HuH-7.5 (cell line): ENCODE measurements at places on chromosomes 2 and 18.
A peak's percentile ranks its signal among the peaks of the same experiment; 100 is the strongest.

DNA sequence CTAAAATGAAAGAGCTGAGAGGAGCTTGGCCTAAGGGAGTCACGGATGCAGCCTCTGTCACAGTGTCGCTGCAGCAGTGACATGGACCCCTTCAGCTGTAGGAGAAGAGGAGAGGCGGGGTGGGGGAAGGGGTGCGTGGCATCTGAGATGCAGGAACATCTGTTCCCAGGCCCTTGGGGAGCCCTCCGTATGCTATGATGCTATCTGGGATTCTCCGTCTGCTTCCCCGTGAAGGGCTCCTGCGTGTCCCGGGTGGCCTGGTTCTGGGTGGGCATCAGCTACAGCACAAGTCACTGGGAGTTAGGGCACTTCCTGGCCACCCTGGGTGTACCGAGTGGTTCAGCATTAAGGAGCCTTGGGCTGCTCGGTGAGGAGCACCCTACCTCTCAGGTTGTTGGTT lies 35.6 kb upstream of the B3GNT7 start:
- DNase-seq: no peak

GRCh38 chr18:70653671-70654070 lies 364.8 kb downstream of the SOCS6 start:
- no peak for DNase-seq

DNA sequence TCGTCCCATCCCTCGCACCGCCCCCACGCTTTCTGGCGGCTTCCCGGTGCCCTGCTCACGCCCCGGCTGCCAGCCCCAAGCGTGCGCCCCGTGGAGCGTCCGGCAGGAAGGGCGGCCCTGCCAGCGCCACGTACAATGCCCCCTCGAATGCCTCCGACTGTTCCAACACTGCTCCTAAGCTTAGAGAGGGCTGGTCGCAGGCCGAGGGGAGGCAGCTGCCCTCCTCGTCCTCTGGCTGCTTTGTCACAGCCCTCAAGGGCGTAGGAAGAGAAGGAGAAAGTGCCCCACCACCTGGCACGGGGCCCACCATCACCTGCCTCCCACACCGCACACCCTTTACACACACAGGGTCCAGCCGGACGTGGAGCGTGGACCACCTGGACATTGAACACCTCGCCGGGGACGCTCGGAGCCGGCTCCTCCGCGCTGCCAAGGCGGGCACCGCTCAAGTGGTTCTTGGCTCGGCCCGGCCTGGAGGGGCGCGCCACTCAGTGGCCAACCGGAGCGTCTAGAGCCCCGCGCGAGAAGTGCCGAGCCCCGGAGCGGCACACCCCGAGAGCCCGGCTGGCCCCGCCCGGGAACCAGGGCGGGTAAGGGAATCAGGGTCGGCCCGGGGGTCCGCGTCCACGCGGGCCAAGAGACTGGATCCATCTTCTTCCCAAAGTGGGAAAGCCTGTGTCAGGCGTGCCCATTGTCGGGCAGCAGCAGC lies 830 bp downstream of the DNER start:
- no peak for DNase-seq

DNA sequence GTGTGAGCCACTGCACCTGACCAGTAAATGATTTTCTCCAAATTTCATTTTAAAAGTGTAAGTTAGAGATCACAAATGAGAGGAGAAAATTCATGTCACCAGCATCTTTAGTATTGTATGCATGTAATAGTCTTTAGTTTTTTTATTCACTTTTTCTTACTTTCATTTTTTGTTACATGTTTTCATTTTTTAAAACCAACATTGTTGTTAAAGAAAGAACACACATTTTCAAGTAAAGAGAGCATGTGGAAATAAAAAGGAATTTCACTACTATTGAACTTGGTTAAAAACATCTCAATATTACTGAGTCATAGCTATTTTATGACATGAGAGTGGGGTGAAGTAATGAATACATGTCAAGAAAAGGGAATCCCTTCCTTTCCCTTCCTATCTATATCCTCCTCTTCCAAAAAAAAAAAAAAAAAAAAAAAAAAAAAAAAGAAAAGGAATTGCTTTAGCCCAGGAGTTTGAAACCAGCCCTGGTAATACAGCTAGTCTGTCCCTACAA lies 29.1 kb upstream of the PMAIP1 start:
- DNase-seq: no peak

DNA sequence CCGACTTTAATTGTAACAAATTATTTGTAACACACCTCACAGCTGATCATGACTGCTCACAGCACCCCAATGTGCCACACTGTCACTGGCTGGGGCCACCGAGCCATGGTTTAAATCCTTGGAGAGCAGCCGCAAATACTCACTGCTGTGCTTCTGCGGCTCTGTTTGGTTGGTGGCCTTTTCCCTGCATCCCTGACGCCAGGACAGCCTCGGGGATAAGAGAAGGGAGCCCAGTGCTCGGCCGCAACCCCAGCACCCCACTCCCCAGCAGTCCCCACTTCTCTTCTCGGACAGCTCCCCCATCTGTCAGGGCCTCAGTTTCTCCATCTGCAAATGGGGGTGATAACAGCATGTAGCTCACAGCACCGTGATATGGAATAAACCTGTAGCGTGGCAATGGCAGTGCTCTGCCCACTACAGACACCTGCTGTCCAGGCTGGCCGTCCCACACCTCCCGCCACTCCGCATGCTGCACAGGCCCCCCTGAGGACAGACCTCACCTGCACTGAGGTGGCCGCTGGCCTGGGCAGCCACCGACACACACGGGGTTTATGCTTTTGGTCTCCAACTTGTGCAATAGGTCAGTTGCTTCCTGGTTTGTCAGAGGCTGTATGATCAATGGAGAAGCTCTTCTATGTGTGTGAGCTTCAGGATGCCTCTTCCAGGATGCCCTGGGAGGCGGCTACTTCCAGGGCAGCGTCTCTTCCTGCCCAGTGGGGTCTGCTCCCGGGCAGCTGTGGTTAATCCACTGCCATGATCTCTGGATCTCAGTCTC lies 87.1 kb downstream of the NDUFA10 start:
- DNase-seq: no peak

GRCh38 chr18:39172695-39173421 lies 1607.3 kb upstream of the CELF4 start:
- no peak for DNase-seq

DNA sequence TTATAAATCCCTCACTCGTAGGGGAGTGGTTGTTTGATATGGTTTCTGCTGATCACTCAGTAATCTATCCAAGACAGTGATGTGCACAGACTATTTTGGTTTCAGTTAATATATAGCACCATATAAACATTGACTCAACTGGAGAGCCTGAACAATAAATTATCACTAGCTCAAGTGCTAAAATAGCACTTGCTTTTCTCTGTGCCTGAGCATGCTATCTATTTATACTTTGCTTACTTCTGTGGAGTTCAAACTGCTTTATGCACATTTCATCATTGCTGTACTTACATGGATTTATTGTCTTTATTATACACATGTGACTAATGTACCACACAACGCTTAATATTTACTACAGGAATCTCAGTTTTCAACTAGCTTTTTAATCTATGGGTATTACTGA lies 133.6 kb downstream of the BCL2 start:
- no peak for DNase-seq

DNA sequence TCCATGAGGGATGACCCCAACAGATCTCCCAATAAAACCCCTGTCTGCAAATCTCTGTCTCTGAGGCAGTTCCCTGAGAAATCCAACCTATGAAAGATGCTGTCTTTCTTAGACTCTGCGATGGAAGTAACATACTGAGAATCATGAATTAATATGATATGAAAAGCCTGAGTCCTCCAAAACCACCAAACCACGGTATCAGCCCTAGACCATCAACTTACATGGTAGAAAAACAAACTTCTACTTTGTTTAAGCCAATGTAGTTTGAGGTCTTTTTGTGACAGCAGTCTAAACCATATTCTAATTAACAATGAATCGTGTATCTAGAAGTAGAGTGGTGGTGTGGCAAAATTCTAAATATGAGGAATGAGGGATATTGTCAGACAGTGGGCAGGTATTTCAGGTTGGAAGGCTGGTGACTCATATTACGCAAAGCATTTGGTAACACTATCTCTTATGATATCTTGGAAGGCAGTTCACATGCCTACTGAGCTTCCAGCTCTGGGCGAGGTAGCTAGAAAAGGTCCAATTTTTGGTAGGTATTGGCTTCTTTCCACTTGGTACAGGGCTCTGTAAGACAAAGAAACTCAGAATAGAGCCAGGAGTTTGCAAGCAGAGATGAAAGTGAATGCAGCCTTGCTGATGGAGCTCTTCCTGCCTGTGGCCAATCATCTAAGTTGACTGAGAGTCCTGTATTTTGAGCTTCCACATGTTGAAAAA lies 215.8 kb downstream of the ZFP36L2 start:
- no peak for DNase-seq

DNA sequence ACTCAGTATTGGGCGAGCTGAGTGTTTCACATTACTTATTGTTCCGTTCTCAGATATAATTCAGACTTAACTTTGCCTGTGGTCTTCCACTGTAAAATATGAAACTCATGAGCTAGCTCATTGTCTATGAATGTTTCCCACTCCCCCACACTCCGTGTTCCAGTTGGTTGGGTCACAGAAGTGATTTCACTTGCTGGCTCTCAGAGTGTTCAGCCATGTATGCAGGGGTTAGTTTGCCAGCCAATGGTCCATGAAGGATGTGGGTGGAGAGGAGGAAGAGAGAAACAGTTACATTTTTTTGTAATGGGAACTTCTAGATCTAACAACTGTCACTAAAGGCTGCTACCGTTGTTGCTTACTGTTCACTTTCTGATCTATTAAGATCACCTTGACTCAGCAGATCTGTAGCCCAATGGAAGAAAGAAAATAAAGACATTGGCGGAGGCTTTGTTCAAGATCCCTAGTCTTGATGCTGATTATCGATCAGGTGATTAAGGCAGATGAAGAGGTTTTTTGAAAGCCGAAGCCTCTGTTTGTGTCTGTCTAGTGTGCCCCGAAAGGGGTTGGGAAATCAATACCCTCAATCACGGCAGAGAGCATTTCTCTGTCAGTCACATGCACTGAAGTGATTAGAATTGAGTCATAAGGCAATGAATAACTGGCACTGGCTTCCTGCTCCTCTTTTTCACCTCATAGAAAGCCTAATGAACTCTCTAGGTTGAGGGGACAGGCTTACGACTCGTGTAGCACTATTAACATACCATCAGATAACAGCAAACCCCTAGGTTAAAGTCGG lies 279.7 kb upstream of the FIGN start:
- DNase-seq: no peak

GRCh38 chr18:13067124-13067523 lies 76.0 kb downstream of the CEP192 start:
- no peak for DNase-seq

DNA sequence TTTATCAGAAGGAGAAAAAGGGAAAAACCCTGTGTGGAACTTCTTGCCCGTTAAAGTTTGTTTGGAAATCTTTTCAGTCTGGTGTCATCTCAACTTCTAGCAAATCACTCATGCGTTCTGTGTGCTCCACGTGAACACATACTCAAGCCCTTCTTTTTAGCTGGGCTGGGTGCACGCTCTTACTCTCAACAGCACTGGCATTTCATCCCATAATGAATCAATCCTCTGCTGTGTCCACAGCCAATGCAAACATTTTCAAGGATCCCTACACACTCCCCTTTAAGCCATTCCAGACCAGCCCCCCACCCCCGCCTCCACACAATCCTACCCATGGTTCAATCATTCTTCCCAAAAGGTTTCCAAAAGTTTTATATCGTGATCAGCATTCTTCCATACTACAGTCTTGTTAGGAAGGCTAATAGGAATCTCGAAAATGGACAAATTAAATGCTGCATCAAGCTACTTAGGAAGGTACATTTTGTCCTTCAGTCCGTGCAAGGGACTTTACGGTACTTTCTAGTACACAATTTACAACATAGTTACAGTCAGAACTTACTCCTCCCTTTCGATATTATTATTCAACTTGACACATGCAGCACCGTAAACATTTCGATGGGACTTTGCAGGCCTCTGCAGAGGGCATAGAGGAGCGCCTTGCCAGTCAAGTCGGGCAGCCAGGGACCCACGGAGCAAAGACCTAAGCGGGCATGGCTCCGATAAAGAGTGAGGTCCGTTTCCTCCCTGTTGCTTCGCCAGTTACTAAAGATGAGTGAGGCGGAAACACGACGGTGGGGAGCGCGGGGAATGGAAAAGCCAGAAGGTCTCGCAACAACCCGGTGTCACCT lies 1.4 kb downstream of the PTGR3 start:
- peak; percentile 42 for DNase-seq

- no peak for DNase-seq
Measured at GRCh38 chr2:2653231-2653630, 322.2 kb upstream of the MYT1L start.

GRCh38 chr18:35616664-35617423 lies 35.3 kb downstream of the GALNT1 start:
- DNase-seq: no peak

GRCh38 chr2:34734042-34734441 lies 1134.9 kb upstream of the FAM98A start:
- DNase-seq: no peak

DNA sequence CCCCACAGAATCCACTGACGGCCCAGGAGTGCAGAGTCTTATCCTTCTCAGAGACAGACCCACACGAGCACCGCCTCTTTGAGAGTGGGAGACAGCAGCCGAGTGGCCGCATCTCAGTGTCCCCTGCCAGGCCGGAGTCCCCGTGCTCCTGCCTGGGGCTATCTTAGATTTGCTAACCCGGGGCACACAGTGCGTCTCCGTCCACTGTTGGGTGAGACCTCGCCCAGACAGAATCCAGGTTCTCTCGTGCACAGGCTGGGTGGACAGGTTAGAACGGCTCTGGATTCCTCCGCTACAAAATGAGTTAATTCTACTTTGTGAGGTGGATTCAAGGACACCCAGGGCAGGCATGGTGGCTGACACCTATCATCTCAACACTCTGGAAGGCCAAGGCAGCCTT lies 88.3 kb downstream of the ZNF516 start:
- no peak for DNase-seq

GRCh38 chr18:13266218-13267100 lies 47.9 kb downstream of the LDLRAD4 start:
- DNase-seq: no peak

DNA sequence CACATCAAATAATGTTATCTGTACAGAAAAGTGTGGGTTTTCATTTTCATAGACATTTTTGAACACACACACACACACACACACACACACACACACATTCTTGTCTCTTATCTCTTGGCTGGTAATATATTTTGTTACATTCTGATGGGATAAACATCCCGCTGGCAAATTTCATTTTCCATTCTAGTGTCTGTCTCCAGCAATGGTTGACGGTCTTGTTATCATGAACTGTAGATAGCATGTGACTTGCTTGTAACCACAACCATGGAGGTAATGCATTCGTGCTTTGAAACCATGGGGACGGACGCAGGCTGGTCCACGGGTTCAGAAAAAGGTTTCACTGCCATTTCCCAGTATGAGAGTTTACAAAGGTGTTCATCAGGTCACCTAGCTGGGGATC lies 156.4 kb downstream of the PPP1R1C start:
- DNase-seq: no peak

GRCh38 chr2:59866436-59866835 lies 687.0 kb downstream of the BCL11A start:
- DNase-seq: no peak

GRCh38 chr18:55522011-55522410 lies 66.0 kb downstream of the TCF4 start:
- DNase-seq: no peak

DNA sequence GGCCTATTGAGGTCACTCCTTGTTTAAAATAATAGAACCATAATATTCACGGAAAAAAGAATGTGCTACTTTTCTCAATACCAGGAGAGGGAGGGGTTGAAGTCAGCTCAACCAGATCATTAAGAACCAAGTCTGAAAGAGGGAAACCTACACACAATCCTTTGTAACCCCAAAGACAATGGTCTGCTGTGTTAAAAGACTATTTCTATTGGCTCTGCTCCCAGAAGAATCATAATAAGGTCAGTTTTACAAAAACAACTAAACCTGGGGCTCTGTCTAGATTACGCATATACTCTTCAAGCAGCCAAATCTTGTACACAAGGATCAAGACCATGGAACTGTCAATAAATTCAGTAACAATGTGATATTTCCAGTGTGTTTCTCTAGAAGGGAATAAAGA lies 177.2 kb upstream of the CRIM1 start:
- no peak for DNase-seq
